ENCODE measurements at places on chromosomes 3 and 15.

GRCh38 chr15:65421360-65422215 is 1.2 kb downstream of the IGDCC4 start:
- DNase-seq: no peak

- peak; percentile 65 for DNase-seq
Measured at GRCh38 chr3:160401291-160402095, 2.0 kb downstream of the SMC4 start.

GRCh38 chr3:10816019-10816862 is at the start of gene SLC6A11:
Gene SLC6A11 (plus strand): TSS chr3:10816228. CDS start chr3:10816266, 38 bp downstream.
- no peak for DNase-seq

GRCh38 chr3:195207731-195208130 is 63.2 kb downstream of the XXYLT1 start:
- DNase-seq: no peak

- DNase-seq: no peak
Measured at GRCh38 chr3:168066882-168067281, 28.8 kb downstream of the GOLIM4 start.

GRCh38 chr3:38165722-38166387 is 518 bp downstream of the OXSR1 start:
- peak; percentile 82 for DNase-seq

DNA sequence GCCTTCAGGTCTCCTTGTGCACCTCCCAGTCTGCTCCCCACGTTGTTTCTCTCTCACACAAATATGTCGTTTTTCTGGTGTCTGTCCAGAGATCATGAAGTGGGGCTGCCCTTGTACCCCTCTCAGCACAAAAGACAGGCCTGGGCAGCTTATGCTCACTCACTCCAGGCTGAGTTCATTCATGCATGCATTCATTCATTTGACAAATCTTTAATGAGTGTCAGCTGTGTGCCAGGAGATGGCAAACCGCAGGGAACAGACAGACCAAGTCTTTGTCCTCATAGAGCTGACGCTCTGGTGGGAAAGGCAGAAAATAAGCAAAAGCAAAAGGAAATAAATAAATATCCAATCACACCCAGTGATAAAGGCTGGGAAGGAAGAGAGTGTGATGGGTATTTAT is 7.6 kb upstream of the TRH start:
- no peak for DNase-seq

GRCh38 chr3:151686257-151686656 is 47.5 kb upstream of the AADACL2 start:
- DNase-seq: no peak

DNA sequence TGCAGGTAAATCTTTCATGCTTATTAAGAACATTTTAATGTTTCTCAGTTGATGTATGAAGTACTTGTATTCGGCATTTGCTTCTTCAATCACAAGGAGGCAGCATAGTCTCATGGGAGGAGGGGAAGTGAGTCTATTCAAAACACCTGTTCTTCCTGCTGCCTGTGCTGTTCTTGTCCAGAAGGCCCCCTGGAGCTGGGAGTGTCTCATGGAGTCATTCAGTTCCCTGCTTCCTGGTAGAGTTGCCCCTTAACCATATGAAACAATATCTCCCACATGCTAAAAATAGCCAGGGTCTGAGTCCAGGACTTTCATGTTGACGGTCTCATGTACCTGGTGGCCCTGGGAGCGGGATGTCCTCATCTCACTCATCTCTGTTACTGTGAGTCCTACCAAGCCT is 15.5 kb upstream of the PPP1R2 start:
- no peak for DNase-seq

DNA sequence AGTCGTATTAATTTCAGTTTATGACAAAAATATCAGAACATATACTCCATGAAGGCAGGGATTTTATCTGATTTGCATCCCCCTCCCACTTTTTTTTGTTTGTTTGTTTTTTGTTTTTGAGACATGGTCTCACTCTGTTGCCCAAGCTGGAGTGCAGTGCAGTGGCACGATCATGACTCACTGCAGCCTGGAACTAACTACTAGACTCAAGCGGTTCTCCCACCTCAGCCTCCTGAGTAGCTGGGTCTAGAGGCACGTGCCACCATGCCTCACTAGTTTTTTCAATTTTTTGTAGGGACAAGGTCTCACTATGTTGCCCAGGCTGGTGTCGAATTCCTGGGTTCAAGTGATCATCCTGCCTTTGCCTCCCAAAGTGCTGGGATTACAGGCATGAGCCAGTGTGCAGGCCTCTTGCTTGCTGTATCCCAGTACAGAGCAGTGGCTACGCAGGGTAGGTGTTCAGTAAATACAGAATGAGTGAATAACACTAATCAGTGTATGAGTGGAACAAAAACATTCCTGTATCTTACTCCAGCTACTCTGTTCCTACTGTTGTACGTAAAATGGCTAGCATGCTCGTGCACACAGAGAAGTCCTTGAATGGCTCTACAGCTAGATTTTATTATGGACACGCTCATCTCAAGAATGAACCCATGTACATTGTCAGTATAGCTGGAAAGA is 272.4 kb downstream of the FOXP1 start:
- DNase-seq: no peak

GRCh38 chr3:138875754-138876664 is 41.3 kb upstream of the PIK3CB start:
- DNase-seq: no peak

DNA sequence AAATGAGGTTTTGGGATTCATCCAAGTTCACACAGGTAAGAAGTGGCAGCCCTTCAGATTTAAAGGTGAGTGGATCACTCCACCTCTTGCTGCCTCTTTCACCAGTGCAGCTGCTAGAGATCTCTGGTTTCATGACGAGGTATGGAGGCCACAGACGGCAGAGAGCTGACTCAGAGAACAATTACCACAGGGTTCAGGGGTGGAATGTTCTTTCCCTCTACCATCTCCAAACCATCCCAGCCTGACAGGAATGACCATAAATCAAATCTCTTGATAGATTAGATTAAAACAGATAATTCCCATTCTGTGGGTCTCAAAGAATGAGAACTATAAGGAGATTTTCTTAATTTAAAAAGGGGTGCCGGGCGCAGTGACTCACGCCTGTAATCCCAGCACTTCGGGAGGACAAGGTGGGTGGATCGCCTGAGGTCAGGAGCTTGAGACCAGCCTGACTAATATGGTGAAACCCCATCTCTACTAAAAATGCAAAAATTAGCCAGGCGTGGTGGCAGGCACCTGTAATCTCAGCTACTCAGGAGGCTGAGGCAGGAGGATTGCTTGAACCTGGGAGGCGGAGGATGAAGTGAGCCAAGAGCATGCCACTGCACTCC is 174.2 kb upstream of the ATP11B start:
- no peak for DNase-seq

GRCh38 chr3:186909078-186909853 is 21.1 kb upstream of the ST6GAL1 start:
- no peak for DNase-seq

DNA sequence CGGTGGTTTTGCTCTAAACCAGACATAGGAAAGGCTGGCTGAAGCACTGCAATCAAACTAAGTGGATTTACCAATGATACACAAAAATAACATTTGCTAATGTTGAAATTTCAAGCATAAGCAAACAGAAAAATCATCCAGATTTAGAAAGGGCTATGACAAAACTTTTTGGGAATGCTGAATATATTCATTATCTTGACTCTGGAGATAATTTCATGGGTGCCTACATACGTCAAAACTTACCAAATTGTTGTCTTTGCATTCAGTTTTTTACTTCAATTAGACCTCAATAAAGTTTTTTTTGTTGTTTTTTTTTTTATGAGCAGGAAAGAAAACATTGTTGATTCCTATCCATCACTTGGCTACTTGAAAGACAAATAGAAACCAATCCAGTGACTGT is 140.8 kb downstream of the NR2E3 start:
- no peak for DNase-seq

GRCh38 chr3:187286467-187287059 is 5.0 kb downstream of the MASP1 start:
- DNase-seq: no peak

- peak; percentile 79 for DNase-seq
Measured at GRCh38 chr15:78065284-78065872, 12.1 kb downstream of the TBC1D2B start.

DNA sequence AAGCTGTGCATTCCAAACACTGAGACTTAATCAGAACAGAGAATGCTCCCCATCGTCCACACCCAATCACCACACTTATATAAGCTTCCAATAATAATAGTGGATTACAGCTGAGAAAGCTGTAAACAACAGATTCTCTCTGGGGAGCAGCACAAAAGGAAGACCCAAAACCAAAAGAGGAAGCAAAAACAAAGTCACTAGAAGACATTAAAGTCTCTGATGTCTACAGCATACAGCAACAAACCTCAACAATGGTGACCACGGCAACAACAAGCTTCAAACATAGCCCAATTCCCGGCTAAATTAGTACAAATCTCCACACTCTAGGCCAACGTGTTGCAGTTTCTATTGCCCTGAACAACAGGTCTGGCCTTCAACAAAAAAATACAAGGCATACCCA is 37.7 kb downstream of the ZDHHC23 start:
- no peak for DNase-seq

GRCh38 chr15:75947092-75947491 is 43.4 kb downstream of the FBXO22 start:
- no peak for DNase-seq

- no peak for DNase-seq
Measured at GRCh38 chr3:140933109-140933508, 8.5 kb upstream of the SLC25A36 start.

DNA sequence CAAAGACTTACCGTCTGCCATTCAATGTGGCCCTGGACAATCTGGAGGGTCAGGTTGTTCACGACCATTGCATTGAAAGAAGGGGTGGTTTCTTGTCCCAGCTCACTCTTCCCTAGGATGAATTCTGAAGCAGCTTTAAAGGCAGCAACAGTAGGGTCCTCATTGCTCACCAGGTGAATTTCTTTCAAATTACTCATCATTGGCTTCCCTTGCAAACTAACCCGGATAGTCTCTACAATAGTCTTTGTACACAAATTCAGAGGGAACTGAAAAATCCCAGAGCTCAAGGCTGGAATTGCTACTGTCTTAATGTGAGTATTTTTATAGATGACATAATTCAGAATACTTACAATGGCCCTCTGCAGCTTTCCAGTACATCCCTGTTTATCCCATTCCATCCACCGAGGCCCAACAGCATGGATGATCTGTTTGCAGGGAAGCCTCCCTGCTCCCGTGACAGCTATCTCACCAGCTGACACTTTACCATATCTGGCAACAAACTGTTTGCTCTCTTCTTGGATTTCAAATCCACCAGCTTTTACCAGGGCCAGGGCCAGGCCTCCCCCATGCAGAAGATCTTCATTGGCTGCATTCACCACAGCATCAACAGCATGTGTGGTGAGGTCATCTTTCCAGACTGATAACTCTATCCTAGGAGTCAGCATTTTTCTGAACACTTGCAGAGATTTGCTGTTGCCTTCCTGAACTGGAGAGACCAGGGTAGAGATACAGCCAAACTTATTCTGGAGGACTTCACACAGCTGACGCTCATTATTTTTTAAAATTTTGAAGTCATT is 8.6 kb downstream of the PARP9 start:
- DNase-seq: no peak

DNA sequence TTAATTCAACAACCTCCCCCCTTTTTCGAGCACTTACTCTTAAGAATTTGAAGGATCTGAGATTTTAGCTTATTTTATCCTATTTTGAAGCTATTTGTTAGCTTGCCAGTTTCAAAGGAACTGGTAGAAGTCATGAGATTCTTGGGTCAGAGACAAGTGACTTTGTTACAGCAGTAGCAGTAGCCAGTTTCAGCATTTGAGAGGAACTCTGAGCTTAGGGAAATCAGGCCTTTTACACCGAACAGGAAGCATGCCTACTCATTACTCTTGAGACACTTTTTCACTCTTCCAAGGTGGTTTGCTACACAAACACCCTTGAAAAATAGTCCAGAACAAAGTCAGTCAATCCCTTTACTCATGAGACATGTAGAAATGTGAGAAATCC is 24.5 kb upstream of the TM4SF1 start:
- no peak for DNase-seq

DNA sequence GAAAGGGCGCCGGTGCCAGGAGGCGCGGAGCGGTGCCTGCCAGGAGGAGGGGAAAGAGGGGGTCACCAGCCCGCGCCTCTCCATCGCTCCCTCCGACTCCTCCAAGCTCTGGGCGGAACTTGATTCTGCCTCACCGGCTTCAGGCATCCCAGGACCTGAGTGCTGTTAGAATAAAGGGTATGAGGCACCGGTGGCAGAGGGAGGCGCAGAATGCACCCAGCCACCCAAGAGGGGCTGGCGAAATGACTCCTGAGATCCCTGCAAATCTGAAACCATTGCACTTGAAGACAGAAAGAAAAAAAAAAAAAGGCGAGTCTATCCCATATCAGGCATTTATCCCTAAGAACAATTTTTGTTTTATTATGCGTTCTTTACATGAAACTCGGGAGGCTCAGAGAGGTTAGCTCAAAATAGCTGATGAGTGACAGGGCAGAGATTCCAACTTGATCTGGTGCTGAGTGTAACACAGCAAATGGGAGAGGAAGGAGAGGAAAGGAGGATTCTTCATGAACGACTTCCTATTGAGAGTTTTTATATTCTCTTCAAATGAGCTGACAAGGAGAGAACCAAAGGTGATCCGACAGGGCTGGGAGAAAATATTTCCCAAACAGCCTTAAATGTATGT is 157.0 kb upstream of the FRMD4B start:
- DNase-seq: no peak

DNA sequence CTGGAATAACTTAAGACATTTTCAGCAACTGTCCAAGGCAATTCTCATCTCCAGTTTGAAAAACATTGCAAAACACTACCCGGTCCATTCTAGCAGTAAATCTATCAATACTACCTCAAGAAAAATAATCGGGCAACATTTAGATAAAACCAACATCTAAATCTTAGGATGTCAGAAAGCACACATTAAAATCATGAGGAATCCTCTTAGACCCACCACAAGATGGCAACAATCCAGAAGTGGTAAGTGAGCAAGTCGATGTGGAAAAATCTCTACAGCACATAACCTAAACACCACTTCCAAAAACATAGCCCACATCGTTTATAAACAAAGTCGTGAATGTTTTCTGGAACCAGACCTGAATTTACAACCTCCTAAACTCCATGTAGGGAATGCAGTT is 5.7 kb downstream of the PLCH1 start:
- DNase-seq: no peak

DNA sequence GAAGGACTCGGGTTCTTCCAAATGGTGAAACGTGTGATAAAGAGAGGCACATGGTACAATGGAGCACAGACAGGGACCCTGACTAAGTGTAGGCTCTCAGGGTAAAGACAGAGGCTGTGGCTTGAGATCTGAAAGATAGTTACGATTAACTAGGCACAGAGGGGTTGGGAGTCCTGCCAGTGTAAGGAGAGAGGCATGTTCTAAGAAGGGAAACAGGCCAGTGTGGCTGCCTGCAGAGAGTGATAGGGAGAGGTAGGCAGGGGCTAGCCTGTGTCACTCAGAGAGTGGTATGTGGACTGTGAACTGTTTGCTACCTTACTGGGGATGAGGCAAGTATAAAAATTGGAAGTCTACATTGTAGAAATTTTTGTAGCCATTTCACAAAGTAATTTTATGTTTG is 109.5 kb downstream of the PEX5L start:
- no peak for DNase-seq

DNA sequence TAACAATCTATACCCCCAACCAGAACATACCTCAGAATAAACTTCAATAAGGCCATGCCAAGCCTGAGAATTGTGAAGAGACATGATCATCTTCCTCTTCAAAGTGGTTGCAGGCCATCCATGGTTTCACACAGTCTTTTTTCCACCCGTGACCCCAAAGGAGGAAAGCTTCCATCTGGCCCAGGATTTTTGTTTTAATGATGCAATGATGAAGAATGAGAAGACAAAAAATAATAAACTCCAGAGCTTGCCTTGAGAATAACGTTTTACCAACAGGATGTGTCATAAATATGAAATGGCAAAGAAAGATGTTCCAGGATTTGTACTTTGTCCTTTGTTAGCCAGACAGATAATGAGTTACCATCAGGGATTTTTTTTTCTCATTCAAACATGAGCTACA is 201.9 kb downstream of the WNT5A start:
- DNase-seq: no peak
